ENCODE measurements at places on chromosomes 12 and 14.
A peak's percentile ranks its signal among the peaks of the same experiment; 100 is the strongest.

DNA sequence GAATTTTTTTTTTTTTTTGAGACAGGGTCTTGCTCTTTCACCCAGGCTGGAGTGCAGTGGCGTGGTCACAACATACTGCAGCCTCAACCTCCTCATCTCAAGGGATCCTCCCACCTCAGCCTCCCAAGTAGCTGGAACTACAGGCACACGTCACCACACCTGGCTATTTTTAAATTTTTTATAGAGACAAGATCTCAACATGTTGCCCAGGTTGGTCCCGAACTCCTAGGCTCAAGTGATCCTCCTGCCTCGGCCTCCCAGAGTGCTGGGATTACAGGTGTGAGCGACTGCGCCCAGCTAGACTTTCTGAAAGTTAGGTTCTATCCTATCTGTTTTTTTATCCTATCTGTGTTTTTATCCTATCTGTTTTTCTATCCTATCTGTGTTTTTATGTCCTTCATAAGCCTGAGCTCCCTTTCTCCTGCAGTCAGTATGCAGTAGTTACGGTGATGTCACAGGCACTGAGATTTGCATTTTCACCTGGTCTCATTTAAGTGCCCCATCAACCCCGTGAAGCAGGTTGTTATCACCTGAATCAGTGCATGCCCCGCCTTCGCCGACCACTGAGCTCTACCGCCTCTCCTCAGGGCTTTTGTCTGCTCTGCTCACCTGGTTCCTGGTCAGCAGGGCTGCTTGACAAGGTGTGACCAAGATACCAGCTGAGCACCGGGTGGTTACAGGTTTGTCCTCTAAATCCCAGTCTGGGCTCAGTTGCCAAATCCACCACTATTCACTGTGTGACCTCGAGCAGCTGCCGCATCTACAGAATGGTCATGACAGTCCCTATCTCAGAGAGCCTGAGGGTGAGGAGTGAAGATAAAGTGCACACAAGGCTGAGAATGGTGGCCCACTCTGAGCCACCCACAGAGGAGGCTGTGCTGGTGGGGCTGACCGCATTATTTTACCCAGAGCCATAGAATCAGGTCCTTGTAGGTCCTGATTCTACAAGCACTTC is 33.1 kb downstream of the SYNDIG1L start:
- peak; percentile 21 for DNase-seq

DNA sequence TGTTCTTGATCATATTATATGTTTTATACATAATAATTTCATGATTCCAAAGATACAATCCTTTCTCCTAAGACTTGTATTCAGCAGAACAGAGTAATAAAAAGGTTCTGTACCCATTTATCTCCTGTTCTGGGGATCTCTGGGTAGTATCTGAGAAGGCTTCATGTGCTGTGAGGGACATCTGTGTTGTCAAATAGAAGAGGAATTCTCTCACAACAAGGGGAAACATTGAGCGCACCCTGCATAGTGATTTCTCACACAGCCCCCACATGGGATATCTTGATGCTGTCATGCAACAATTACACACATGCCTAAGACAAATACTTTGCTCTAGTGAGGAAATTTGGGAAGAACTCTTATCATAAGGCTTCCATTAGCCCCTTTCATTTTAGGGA is 101.8 kb upstream of the ATF1 start:
- DNase-seq: no peak

- no peak for DNase-seq
These were observed 96.8 kb downstream of the LGR5 start for GRCh38 chr12:71536279-71536938.

DNA sequence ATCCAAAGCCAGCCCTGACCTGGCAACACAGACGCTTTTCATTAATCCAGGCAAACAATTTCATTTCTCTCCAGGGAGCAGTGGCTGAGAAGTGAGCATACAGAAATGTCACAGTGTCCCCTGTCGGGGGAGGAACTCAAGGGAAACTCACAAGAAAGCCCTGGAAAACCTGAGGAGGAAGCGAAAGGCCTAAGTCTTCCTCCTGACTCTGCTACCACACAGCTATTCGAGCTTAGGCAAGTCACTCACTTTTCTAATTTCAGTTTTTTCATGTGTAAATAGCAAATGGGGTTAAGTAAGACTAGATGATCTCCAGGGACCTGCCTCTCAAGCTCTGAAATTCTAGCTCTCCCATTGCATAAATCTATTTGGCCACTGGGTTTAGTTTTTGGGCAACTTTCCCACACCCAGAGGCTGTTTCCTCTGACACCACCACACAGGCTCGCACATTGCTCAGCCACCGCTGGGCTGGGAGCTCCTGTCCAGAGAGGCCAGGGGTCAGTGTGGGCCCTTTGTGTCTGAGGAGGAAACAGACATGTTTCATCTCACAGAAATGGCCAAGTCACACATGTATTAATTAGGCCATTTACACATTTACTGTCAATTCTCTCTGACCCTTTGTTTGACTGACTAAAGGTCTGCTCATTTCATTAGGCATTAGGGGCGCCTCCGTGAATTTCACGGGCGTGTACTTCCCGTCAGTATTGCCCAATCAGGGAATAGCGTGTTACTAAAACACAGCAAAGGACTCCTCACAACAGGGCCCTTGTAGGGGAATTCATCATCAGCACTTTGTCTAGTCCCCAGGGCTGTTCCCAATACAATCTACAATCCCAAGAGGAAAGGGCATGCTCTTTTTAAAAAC is 9.8 kb upstream of the PNMA1 start:
- peak; percentile 95 for DNase-seq

DNA sequence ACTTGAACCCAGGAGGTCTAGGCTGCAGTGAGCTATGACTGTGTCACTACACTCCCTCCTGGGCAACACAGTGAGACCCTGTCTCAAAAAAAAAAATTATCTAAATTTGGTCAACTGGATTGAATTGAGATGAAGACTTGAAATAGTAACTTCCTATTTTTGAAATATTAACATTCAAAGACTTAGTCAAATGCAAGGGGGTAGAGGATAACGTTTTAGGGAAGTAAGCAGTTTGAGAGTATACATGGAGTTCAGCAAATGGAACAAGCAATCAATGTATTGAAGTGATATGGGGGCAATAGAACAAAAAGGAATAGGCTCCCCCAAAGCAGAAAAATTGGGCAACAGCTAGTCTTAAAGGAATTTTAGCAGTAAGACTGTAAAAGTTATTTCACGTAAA is 4.6 kb upstream of the MFAP5 start:
- DNase-seq: no peak

DNA sequence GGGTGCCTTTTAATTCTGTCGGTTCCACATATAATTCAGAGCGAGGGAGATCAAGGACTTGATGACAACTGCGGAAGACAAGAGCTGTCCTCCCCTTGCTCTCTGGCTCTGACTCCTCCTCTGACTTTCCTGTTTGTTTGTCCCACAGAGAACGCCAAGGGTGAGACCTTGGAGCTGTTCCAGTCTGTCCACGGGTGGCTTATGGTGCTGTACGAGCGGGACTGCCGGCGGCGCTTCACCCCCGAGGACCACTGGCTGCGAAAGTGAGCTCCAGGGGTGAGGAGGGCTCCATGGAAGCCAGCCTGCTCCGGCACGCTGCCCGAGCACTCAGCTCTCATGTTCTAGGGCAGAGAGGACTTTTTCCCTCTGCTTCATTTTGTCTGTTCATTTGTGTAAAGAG is 32.8 kb downstream of the UBE3B start:
- DNase-seq: no peak

DNA sequence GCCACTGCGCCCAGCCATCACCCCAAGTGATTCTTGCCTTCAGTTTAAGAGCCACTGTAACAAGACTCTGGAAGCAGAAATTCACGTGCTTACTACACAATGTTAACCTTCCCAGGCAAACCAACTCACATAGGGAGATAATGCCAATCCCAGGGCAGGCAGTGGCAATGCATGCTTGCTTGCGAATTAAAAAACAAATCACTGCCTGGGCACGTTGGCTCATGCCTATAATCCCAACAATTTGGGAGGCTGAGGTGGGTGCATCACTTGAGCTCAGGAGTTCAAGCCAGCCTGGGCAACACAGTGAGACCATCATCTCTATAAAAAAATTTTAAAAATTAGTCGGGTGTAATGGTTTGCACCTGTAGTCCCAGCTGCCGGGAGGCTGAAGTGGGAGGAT is 37.8 kb upstream of the P2RX4 start:
- DNase-seq: no peak

GRCh38 chr12:47378907-47379306 is 299.1 kb upstream of the AMIGO2 start:
- no peak for DNase-seq

DNA sequence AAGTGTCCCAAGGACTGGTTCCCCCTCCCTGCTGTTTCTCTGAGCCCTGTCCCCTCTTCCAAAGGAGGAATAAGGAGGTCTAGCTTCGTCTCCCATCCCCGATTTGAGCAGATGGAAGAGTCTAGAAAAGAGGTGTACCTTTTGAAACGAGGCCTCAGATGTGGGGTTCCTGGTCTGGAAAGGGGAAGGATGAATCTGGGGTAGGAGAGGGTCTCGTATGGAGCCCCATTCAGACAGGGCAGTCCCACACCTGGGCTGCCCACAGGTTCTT is 13.3 kb downstream of the MEG3 start:
- no peak for DNase-seq

GRCh38 chr12:130576371-130576816 is 139.7 kb downstream of the RIMBP2 start:
- DNase-seq: no peak

DNA sequence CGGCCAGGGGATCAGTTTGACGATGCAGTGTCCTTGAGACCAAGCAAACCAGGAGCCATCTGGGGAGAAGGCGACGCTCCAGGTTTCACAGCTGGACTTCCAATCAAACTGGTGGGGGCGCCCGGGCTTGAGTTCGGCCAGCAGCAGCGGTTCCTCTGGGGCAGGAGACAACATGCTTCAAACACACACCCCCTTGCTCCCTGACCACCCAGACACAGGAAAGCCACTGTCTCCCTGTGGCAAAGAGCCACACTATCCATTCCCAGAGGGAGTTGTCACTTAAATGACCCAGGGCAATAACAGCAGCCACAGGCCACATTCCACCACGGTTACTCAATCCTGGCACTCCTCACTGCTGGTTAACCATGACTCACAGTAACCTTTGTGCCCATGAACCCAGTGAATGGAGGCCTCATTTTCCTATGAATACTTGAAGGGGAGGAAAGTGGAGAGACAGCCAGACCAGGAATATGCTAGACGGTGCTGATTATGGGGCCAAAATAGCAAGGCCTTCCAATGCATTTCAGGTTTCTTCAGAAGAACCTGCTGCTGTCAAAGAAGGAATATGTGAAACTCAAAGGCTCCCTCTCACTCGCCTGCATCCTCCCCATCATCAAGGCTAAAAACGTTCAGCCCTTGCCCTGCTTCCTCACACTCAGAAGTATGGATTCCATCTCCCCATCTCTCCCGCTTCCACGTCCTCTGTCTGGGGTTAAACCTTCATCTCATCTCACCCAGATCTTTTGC is 8.5 kb downstream of the WSB2 start:
- DNase-seq: peak; percentile 92

- DNase-seq: no peak
These were observed 308.2 kb downstream of the C12orf50 start for GRCh38 chr12:87720967-87721366.

DNA sequence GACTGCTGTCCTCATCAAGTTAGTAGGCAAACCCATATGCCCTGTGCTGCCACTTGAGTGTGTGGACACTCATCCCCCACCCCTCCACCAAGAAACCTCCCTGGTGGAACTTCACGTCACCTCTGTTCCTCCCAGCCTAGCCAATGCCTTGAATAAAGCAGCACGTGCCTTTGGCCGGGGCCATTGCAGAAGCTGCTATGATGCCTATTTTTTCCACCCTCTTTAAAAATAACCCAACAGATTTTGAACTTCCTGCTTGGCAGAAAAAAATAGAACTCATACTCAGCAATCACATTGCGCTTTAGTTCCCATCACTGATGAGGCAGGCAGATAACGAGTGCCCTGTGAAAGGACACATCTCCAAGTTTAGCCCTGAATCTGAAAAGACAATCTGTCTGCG is 23.1 kb upstream of the PWP1 start:
- no peak for DNase-seq

GRCh38 chr12:116538682-116539305 is 20.4 kb upstream of the MAP1LC3B2 start:
- DNase-seq: no peak

DNA sequence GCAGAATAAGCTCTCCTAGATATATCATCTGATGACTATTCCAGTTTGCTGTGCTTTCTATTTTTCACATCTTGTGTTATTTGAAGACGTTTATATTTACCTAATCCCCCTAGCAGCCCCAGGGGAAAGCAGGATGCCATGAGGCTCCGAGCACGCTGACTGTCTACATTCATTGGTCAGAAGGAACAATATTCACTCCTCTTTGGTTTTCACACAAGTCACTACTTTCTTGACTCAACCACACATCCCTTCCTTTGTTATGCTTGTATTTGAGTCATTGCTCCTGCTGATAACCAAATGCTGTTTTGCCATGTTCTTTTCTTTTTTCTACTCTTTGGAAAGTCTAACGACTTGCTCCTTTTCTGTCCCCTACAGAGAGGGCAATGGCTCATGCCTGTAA is 86.5 kb upstream of the SLC38A2 start:
- no peak for DNase-seq

DNA sequence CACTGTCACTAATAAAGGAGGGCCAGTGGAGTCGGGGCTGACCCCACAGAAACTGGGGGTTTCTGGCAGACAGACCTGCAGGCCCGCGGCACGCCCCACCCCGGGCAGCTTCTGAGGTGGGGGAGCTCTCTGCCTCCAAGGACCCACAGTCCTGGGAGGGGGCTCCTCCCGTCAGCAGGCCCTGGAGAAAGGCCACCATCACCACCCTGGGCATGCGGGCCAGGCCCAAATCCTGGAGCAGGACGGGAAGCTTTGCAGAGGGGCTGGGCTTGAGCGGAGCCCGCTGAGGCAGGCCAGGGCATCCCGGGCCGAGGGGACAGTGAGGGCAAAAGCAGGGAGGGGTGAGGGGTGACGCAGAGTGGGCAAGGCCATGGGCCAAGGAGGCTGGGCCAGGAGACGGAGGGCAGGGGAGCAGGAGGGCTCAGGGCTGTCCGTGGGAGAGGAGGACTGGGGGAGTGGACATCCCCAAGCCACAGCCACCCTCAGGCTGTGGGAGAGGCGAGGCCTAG is 11.1 kb upstream of the GPR132 start:
- DNase-seq: no peak

- DNase-seq: no peak
These were observed 20.1 kb downstream of the APOBEC1 start for GRCh38 chr12:7645395-7646177.

DNA sequence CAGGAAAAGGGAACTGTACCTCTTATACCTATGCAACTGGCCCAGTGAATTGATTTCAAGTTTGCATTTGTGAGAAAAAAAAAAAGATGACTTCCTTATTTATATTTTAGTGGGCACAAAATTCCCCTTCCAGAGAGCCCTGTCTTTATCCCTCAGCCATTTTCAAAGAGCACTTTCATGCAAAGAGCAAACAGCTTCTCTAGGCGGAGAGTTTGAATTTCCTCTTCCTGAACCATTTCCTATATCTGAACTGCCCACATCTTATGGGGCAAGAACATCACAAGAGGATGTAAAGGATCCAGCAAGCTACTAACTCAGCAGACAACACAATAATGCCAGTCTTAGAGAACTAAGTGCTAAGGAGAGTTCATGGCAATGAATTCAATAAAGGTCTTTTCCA is 22.3 kb upstream of the PLXNC1 start:
- DNase-seq: no peak

Data from tibial artery (tissue), 4 donors.